Activated CD4-positive, alpha-beta T cell treated with anti-CD3 and anti-CD28 coated beads for 4 hours (primary cell): ENCODE measurements at places on chromosomes 1 and 21.
A peak's percentile ranks its signal among the peaks of the same experiment; 100 is the strongest.

DNA sequence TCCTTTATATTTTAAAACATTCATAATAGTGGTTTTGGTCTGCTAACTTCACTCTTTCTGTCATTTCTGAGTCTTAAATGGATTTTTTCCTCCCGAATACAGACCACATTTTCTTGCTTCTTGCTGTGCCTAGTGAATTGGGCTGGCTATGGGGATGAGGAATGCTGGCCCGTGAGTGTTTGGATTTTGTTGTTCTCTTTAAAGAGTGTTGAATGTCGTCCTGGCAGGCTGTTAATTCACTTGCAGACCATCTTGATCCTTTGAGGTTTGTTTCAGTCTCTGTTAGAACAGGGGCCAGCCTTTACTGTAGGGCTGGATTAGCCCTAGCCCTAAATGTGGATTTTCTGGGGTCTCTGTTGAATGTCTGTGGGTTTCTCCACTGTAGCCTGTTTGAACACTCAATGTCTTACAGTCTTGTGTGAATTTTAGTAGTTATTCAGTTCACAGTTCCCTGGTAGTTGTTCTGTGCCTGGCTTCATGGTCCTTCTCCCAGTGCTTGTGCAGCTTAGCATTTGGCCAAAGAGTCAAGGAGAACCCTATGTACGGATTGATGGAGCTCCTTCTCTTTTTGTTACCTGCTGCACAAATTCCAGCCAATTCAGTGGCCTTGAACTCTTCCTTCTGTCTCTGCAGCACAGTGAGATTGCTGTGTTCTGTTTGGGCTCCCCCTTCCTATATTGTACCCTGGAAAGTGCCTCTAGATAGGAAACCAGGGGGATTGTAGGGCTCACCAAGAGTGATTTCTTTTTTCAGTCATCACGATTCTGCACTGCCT, 95.7 kb downstream of the DYRK1A start:
- no peak for DNase-seq

GRCh38 chr1:153233448-153233847, 16.1 kb downstream of the PRR9 start:
- no peak for DNase-seq

GRCh38 chr1:96464066-96464465, 257.5 kb upstream of the PTBP2 start:
- no peak for DNase-seq

DNA sequence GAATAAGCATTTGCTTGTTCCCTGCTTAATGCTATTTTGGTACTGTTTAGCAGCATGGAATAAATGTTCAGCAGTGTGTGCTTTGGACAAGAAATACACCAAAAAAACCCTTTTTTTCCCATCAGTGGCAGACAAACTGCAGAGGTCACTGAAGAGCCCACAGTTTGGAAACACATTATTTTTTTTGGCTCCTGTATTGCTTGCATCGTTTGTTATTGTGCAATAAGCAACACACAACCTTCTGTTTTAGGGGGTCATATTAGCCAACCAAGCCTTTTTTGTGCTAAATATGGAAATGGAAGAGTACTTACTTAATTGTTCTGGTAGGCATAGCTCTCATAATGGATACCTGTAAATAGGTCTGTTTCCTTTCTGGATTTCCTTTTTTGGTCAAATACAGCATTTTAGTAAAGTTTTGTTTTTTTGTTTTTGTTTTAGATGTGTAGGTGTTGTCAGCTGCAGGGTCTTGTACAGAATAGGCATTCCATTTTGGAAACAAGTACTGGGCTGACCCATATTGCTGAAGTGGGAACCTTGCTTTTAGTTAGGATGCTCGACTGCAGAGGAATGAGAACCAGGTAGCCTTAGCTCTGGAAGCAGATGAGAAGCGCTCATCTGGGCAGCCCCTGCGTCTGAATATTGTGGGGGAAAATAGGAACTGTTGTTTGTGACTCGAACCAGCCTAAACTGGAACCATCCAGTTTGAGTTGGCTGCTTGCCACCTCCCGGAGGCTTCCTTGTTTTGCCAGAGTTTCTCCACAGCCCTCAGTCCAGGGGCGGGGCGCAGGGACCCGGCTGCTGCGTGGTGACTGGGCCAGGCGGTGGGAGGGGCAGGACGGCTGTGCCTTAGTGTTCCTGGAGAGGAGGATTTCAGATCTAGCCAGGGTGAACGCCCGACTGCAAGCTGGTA, 38.4 kb downstream of the SPEN start:
- peak; percentile 7 for DNase-seq

GRCh38 chr1:66618390-66618789, 84.4 kb downstream of the SGIP1 start:
- DNase-seq, result no peak

DNA sequence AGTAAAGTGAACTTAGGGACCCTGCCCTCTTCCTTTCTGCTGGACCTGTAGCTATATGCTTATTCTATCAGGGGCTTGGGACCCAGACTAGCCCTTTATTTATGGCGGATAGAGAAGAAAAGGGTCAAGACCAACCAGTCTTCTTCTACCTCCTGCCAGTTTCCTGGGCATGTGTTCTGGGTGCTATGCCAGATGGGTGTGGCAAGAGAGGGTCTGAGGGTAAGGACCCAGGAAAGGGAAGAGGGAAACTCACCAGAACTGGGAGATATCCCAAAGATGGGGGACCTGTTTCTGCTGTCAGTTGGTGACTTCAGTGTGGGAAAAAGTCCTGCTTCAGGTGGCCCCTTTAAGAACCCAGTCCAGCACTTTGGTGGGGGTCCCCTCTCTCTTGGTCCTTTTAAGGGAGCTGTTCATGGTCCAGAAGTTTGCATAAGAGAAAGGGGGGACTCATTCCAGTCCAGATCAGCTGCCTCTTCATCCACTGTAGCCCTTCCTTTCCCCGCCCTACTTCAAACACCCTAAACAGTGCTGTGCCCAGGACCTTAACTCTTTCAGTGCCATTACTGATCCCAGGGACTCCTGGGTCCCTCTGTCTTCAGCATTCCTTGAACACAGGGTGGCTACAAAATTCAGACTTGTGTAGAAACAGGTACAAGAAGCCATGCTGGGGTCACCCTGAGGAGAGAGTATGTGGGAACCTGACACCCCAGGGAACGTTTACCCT, 18.4 kb downstream of the SSR2 start:
- no peak for DNase-seq

DNA sequence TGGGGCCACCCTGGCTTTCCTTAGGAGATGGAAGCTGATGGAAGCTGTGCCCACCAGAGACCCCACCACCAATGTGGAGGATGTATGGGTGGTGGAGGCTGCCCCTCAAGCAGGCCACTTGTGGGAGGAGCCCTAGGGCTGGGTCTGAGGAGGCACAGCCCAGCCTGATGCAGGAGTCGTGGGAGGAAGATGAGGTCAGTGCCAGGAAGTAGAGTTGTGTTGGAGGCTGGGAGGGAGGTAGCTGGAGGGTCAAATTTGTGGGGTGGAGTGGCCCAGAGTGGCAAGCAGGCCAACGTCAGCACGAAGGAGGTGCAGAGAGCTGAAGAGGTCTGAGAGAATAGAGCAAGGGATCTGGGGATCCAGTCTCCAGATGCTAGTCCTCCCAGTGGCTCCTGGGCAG, 119.0 kb upstream of the USP24 start:
- DNase-seq, result no peak

DNA sequence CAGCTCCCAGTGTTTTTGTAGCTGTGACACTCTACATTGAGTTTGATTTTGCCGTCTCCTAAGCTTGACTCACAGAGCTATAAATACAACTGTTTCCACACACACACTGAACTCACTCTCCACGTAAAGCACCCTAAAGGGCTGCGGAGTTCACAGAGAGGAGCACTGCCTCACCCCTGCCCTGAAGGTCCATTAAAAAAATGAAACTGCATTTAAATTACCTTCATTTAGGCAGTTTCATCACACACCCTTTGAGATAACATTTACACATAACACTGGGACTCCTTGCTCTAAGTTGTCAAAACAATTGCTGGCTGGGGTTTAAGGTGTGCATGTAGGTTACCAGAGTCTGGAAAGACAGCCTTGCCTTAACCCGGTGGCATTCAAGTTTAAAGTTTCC, 137.1 kb upstream of the MAGI3 start:
- no peak for DNase-seq

GRCh38 chr1:161678500-161678899, 15.6 kb downstream of the FCGR2B start:
- no peak for DNase-seq

DNA sequence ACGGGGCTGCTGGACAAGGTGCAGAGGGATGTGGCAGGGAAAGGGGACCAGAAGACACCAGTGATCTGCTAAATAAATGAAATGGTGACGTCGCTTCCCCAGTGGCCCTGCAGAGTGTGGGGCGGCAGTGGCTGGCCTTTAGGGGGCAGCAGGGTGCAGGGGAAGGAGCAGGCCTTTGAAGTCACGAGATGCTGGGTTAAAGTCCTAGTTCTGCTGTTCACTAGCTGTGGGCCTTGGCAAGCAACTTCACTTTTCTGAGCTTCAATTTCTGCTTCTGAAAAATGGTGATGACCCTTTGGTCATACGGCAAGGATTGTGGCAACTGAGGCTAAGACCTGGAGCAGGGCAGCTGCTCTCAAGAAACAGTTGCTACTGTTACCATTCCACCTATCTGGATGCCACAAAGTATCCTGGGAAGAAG, 9.2 kb upstream of the GALE start:
- peak; percentile 73 for DNase-seq

- DNase-seq, result no peak
Observed at GRCh38 chr1:76023669-76024435, 50.7 kb upstream of the ST6GALNAC3 start.

- peak; percentile 52 for DNase-seq
Observed at GRCh38 chr1:181100015-181100905, 11.8 kb downstream of the IER5 start.

GRCh38 chr1:48227165-48228013, 4.9 kb downstream of the SLC5A9 start:
- DNase-seq, result no peak

DNA sequence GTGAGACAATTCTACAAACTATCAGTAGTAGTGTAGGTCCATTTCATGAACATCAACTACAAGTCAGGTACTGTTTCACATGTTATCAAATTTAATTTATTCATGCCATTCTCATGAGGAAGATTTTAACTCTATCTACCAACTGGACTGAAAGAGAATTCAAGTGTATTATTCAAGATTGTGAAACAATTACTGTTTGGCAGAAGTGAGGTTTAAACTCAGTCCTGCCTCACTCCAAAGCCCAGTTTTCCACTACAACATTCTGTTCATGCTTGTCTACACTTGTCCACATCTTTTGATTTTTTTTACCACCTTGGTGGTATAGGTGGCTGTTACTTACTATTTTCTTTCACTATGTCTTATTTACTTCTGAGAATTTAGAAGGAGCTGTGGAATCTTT, 272.9 kb downstream of the TGFB2 start:
- DNase-seq, result no peak

DNA sequence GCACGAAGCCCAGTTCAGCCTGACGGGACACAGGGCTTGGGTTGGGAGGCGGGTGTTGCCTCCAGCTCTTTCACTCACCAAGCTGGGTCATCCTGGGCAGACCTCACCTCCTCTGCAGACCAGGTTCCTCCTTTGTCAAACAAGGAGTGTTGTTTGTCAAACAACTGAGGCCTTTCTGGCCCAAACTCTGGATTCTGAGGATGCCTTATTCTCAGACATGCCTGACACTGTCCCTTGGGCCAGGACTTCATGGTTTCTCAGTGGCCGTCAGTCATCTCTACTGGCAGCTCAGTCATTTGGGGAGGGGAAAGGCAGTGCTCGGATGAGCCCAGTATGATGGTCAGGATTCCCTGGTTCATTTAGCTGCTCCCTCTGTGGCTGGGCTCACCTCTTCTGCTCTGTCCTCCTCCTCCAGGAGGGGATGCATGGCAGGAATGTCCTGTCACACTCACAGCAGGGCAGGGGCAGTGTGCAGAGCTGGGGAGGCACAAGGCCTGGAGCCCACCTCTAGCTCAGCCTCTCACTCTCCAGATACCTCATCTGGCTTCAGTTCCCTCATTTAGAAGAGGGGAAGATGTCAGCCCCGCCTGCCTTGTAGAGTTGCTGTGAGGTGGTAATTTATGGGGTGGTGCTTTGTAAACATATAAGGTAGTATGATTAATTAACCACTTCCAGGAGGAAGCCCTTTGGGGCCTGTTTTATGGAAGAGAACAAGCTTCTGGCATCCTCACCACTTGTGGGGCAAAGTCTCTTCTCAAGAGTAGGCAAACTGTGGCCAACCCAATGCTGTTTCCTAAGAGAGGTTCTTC, 20.6 kb downstream of the SLC2A1 start:
- no peak for DNase-seq

DNA sequence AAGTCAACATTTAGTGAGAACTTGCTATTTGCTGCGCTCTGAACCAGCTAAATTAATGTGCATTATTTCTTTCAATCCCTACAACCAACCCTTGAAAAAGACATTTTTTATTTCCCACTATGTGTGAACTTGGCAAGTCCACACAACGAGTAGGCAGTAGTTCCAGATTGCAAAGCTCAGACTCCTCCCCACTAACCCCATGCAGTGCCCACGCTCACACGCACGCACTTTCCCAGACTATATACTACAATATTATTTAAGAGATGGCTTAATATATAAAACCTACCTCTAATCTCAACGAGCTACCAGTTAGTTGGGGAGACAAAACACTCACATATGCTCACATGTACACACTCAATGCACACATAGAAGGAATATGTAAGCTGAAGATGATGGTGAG, 671.2 kb downstream of the LMO4 start:
- no peak for DNase-seq

DNA sequence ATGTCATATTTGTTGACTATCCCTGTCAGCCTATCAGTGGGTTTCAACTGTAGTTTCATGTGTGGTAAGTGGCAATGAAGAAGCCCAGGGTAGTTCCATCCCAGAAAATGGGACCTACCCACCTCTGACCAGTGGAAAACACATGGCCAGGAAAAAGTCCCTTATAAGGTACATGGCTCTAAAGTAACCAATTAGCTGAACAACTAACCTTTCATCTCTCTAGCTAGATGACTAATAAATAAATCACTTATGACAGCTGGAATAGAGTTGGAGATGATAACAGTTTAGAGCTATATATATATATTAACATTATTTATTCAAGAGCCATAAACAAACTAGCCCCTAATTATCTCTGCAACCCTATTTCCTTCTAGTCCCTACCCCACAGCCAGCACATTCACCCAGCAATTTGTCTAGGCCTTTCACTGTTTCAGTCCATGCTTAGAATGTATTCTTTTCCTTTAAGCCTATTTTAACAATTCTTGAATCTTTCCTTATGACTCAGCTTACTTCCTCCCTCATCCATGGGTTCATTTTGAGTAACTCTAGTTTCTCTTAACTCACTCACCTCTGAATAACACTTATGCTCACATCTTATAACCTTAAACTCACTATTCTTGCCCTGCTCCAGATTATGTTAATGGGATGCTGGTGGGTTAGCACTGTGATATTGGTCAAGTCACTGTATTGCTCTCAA, 83.7 kb downstream of the TNFSF18 start:
- no peak for DNase-seq

DNA sequence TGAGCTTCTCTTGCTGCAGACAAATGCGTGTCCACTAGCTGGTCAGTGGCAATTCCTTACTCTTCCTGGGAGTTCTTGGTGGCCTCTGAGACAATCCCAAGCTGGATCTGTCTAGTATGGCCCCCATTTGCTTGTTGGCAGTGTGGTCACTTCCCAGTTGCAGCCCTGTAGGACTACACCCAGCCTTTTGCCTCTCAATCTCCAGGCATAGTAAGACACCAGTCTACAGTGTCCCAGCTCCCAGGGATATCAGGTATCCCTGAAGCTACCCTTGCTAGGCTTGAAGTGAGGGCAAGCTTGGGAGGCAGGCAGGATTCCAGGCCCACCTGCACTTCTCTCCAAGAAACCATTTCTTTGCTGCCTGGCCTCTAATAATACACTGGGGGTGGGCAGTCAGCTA, 316.6 kb downstream of the RYR2 start:
- no peak for DNase-seq
